Lung microvascular endothelial cell (primary cell): ENCODE measurements at places on chromosomes 1 and 21. TPM values are rescaled to one million over a fixed set of nuclear protein-coding genes. Genes with fewer than 3 reads are reported as not detected.

Gene VAV3
- total RNA-seq: 33.3 and 59.1 TPM in 2 replicates

Gene MFSD2A
- under 0.01 and 0.44 TPM in 2 replicates for total RNA-seq

Gene LPAR3
- total RNA-seq: under 0.01 TPM in 1 of 2 replicates, not detected in the other

Gene TBX15
- under 0.01 and 4.1 TPM in 2 replicates for total RNA-seq

Gene CFAP141
- not detected in 2 replicates for total RNA-seq

Gene EPS8L3
- not detected in 2 replicates for total RNA-seq

Gene CCDC27
- not detected in 2 replicates for total RNA-seq

Gene TGFBR3
- 7.4 and 25.8 TPM in 2 replicates for total RNA-seq

Gene GOLT1A
- total RNA-seq: under 0.01 TPM in 2 replicates

Gene DNAH14
- 3.5 and 4.8 TPM in 2 replicates for total RNA-seq

Gene FAM151A
- total RNA-seq: not detected in 2 replicates

Gene SPRR1A
- not detected in 2 replicates for total RNA-seq

Gene DNASE2B
- total RNA-seq: not detected in 2 replicates
